ENCODE measurements at places on chromosomes 12 and 14.

- DNase-seq = no peak
These were observed 2.2 kb downstream of the RIN3 start for GRCh38 chr14:92515546-92516343.

DNA sequence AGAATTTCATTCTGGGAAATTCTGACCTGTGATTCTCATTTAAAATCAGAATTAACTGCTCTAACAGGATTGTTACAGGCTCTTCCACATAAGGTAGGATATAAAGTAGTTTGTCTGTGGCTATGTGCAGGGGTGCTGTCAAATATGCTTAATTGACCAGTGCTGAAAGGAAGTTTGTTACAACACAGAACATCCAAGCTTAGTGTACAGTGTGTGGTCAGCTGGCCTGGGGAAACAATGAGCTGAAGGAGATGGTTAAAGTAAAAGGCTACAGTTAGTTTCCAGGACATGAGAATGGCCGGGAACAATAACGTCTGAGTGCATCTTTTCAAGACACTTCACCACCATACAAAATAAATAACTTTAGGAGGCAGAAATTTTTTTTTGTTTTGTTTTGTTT is 68.0 kb downstream of the PKP2 start:
- DNase-seq = no peak

- no peak for DNase-seq
These were observed 18.9 kb upstream of the GPR132 start for GRCh38 chr14:105083926-105084685.

GRCh38 chr12:85441741-85442140 is 161.7 kb downstream of the ALX1 start:
- DNase-seq = no peak

- DNase-seq = no peak
These were observed 405.4 kb downstream of the TMTC2 start for GRCh38 chr12:83092129-83092528.

GRCh38 chr12:95446506-95446900 is 27.4 kb upstream of the METAP2 start:
- DNase-seq = no peak

Measured in central memory CD4-positive, alpha-beta T cell (primary cell).